ENCODE measurements at places on chromosomes 2 and 18. TPM values are rescaled to one million over a fixed set of nuclear protein-coding genes. Genes with fewer than 3 reads are reported as not detected.

REG3G gene
- total RNA-seq = not detected

DSC2 gene
- 7.2 TPM for total RNA-seq

GRCh38 chr2:18123211-18123570, 244.7 kb downstream of the KCNS3 start:
- DNase-seq = no peak

DCDC2C gene
- total RNA-seq = not detected

DNA sequence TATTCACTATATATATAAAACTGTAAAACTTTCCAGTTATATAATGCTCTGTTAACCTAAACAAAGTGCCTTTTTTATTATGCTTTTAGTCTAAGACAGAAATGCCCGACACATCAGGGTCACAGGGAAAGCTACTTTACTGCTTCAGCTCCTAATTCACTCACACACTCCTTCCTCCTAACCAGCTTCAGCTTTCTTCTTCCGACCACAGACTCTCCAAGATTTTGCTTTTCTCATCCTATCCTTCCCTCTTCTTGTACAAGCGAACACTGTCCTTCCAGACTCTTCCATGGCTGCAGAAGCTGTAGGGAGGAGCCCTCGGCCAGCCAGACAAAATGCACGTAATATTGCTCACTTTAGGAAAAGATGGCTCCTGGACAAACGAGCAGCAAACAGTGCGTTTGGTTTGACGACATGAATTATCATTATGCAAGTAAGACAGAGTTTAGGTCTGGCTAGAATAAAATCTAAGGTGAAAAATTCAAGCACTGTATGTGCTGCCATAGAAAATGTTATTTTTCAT, 47.5 kb upstream of the HNRNPA3 start:
- peak; percentile 42 for DNase-seq

DNA sequence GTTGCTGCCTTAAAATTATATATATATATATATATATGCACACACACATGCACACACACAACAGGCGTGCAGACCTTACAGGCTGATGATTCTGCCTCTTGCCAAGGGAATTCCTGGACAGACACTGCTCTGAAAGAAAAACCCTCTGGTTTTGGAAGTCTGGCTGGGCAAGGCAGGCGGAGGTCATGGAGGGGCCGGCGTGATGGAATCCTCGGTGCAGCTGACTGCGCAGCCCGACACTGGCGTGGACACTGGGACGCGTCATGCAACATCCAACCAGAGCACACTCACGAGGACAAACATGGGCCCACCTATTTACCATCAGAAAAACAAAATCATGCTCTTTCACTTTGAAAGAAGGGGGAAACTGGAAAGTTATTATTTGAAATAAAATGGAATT, 235.3 kb downstream of the ZNF516 start:
- DNase-seq = no peak

DNA sequence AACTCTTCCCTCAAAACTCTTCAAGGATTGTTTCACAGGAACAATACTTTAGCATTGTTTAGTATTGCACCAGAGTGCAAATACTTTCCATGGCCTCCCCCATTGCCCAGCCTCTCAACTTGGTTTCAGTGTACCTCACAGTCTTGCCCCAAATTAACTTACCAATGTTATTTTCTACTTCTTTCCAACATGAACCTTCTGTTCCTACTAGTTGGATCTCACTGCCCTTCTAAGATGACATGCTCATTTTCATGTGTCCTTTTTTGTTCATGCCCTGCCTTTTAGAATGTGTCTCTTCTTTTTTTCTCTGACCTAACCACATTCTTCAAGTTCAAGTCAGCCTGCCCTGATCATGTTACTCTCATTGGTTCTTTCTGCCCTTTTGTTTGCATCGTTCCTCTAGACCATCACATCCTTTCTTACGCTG, 4.1 kb downstream of the SPATS2L start:
- DNase-seq = no peak

DNA sequence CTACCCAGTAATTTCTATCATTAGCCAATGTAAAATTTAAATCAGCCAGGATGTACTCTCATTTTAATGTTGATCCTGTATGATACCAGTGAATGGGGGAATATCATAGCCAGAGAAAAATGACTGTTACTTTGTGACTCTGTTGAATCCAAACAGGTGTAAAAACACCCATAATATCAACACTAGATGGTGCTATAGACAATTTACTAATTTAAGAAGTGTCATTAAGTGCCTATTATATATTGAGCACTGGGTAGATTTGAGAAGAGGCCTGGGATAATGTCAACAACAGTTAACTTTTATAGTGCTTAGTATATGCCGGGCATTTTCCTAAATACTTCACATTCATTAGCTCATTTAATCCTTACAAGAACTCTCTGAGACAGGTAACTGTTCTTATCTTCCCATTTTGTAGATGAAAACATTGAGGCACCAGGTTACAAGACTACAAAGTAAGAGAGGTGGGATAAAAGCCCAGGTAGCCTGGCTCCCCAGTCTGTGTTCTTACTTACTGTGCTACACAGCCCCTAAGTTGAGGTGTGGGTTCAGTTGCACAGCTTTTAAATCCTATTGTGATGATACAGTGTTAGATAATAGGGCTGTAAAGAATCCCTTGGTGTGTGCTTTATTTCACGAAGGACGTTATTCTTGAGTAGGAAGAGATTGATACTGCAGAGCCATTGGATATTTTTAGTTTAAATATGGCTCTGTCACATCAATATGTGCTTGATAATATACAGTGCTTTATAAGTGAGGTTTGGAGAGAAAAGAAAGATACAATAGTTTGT, 325.5 kb downstream of the AGPS start:
- DNase-seq = no peak

DNA sequence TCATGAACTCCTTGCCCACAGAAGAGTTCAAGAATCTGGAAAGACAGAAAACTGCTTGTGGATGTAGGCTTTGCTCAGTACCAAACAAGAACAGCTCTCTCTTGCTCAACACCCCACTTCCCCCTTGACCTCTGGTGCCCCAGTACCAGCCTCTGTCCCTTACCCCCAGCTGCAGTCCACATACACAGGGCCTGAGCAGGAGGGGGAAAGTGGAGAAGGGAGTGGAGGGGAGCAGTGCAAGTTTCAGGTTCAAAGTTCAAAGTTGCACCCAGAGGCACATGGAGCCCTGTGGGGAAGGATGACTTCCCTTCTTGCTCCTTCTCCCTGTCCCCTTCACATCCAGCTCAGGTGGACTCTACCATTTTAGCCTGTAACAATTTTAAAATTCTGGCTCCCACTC, 61.1 kb upstream of the LPIN2 start:
- DNase-seq = no peak

GRCh38 chr2:70746094-70746974, 21.7 kb downstream of the ADD2 start:
- no peak for DNase-seq

COL3A1 gene
- 303 TPM for total RNA-seq
